AG09319 (cell line): ENCODE measurements at places on chromosomes 2 and 18.

DNA sequence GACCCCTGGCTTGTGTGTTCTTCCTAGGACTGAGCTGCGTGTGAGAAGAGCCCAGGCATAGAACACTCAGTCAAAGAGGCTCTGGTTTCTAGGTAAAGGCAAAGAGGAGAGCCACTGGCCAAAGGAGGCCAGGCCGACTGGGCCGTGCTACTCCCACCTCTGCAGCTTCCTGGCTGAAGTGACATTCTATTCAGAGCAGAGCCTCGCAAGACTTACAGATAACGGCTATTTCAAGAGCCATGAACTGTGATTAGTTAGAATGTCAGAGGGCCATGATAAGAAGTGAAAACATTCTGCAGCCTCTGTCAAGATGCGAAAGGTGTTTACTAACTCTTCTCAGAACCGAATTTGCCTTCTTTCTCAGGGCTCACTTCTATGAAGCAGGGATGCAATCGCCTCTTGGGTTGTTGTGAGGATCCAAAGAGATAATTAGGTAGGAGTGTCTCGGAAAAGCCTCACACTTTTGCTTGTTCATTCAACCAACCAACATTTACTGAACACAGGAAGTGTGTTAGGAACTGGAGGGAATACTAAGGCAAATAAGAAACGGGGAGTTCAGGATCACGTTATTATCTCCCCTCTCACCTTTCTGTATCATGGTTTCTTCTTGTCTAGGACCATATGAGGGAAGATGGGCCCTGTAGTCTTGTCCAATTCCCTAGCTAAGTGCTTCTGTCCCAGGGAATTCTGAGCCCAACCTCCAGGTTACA lies 3.4 kb upstream of the DNAJC5G start:
- no peak for DNase-seq

DNA sequence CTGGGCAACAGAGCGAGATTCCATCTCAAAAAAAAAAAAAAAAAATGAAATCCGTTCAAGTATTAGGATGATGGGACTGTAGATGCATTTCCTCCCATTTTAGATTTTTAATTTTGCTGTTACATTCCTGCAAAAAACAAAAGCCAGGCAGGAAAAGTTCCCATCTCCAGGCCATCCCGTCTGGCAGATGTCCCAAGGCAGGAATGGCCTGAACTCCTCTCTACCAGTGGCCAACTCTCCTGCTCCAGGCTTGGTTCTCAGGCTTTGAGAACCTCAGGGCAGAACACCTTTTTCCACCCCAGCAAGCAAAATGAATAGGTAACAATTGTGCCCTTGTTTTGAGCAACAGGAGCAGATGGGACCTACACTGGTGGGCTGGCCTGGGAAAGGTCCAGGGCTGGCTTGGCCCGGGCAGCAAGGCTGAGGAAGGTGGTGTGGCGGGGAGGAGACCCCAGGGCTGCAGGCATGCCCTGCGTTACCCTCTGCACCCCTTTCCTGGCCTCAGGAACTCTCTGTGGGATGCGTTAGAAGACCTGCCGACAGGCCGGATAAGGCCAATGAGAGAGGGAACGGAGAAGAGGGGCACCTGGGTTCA lies 86.0 kb downstream of the FAM210A start:
- DNase-seq: no peak

GRCh38 chr2:150062416-150062815 lies 425.1 kb downstream of the RND3 start:
- no peak for DNase-seq

GRCh38 chr18:32688821-32689220 lies 84.0 kb downstream of the KLHL14 start:
- DNase-seq: no peak

- DNase-seq: peak; percentile 30
Measured at GRCh38 chr2:39696101-39696553, 30.4 kb downstream of the TMEM178A start.

GRCh38 chr18:41744421-41745030 lies 210.5 kb upstream of the PIK3C3 start:
- no peak for DNase-seq

DNA sequence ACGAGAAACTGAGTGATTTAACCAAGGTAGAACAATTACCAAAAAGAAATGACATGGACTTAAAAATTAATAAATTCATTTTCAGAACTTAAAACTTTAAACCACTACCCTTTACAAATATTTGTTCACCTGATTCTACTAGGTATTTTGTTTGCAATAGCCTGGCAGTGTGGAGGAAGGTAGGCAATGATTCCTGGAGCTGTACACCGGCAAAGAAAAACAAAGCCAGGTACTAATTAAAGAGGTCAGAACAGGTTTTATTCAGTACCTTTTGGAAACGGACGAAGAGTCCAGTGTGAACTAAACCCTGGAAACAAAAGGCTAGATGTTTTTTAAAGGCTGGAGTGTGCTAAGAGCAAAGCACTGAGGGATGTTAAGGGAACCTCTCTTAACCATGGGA lies 561.3 kb upstream of the FSHR start:
- DNase-seq: no peak

DNA sequence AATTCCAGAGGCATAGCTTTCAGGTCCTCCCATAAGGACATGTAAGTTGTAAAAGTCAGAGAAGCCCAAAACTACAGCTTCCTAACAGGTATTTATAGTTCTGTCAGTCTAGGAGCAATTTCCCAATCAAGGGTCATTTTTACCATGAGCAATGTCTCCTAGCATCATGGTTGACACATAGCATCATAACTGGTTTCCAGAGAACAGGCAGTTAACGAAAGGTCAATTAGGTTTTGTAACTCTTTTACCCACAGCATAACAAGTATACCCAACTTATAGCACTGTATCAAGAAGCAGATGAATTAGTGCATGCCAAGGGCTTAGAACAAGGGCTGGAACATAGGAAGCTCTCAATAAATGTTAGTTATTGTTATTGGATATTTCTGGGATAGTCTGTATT lies 110.1 kb downstream of the MREG start:
- no peak for DNase-seq

DNA sequence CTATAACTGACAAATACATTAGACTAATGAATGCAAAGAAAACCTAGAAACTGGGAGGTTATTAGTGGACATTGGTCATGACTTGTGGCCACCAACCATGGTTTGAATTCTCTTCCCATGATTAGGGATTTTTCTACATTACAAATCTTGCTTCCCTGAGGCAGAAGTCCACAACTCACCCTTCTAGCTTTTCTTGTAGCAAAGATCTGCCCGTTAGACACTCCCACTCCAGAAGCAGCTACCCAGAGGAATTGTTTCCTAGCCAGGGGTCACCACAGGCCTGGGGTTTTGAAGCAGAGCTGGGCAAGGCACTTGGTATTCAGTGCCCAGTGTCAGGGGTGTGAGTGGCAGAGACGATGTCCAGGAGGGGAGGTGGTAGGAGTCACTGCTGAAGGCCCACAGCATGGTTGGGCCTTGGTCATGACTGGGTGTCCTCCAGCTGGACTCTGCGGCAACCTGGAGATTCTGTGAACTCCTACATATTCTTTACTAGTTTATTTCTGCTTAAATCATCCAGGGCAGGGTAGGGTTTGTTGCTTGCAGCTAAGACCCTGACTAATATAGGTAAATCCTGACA lies 54.9 kb downstream of the ACTR2 start:
- DNase-seq: no peak

GRCh38 chr2:135259123-135259522 lies 207.0 kb downstream of the RAB3GAP1 start:
- DNase-seq: no peak

GRCh38 chr2:241804326-241805229 lies 4.4 kb upstream of the NEU4 start:
- no peak for DNase-seq

GRCh38 chr18:61797696-61798590 lies 94.9 kb downstream of the RNF152 start:
- DNase-seq: no peak

GRCh38 chr18:13376841-13377351 lies 158.3 kb downstream of the LDLRAD4 start:
- DNase-seq: no peak

GRCh38 chr2:65687614-65688013 lies 255.2 kb upstream of the SPRED2 start:
- no peak for DNase-seq

- no peak for DNase-seq
Measured at GRCh38 chr2:232955856-232956255, 57.2 kb downstream of the NGEF start.

DNA sequence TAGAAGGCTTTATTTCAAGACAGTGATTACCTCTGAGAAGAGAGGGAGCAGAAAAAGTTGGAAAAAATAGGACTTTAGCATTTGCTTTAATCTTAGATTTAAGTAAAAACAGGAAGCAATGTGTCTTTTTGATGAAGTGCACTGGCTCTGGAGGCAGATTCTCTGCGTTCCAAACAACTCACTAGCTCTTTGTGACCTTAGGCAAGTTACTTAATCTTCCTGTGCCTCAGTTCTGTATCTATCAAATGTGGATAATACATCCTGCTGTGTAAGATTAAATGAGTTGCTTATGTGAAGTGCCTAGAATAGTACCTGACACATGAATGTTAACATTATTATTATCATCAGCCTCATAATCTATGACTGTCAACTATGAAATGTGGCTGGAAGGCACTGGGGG lies 42.3 kb downstream of the RPRD1A start:
- no peak for DNase-seq

DNA sequence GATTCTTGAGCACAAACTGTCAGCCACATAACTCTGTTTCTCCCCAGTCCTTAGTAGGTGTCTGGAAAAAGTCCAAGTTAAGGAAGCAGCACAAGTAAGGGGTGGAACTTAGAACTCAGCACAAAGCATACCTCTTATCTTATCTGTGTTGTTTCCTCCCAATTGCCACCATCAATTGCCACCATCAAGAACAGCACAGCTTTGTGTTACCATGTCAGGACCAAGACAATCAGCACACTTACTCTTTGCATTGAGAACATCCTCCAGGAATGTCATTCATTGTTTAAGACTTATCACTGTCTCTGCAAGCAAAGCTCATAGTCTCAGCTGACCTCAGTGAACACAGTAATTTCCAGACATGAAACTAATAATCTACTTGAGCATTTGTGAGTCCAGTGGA lies 212.7 kb upstream of the FSHR start:
- DNase-seq: no peak

- no peak for DNase-seq
Measured at GRCh38 chr2:159084384-159085370, 116.2 kb downstream of the TANC1 start.

- DNase-seq: no peak
Measured at GRCh38 chr2:196592331-196592910, 47.1 kb upstream of the CCDC150 start.

- no peak for DNase-seq
Measured at GRCh38 chr2:168521053-168521741, 65.1 kb downstream of the CERS6 start.

- DNase-seq: no peak
Measured at GRCh38 chr2:18001671-18002070, 123.2 kb downstream of the KCNS3 start.

GRCh38 chr2:19989342-19989666 lies 601 bp downstream of the WDR35 start:
- DNase-seq: no peak

GRCh38 chr2:21084401-21084800 lies 39.4 kb upstream of the TDRD15 start:
- DNase-seq: no peak

DNA sequence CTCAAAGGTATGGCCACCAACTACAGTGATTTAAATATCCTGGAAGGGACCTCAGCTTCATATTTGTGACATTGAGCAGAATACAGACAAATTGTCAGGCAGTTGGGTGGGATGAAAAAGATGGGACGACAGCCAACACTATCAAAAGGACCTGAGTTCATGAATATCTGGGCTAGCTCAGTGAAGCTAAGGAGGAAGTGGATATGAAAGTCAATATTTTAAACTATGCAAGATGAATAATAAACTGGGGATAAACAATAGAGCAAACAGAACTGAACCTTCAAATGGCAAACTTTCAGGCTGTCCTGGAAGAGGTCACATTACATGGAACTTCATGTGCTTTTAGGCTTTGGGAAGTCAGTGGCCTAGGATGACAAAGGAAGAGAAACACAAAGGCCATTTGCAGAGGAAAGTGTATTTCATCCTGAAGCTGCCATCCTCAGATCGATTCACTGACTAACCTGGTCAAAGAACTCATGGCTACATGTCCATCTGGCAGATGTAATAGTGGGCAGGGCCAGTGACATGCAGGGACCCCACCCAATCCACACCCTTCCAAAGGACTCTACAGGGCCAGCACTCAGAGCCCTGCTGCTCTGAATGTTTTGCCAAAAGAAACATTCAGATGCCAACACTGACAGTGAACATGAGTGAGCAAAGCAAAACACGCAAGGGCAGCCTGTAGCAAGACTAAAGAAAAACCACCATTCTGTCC lies 175.7 kb downstream of the ETAA1 start:
- DNase-seq: no peak

- peak; percentile 7 for DNase-seq
Measured at GRCh38 chr2:84735389-84735788, 145.5 kb downstream of the TRABD2A start.

GRCh38 chr2:69771461-69771860 lies 29.5 kb downstream of the ANXA4 start:
- DNase-seq: no peak

- DNase-seq: no peak
Measured at GRCh38 chr2:211162911-211163310, 606.5 kb downstream of the CPS1 start.

GRCh38 chr2:224286923-224287322 lies 115.0 kb downstream of the FAM124B start:
- DNase-seq: no peak

GRCh38 chr2:72846171-72847095 lies 20.6 kb upstream of the EXOC6B start:
- DNase-seq: no peak

GRCh38 chr2:195238379-195238778 lies 418.6 kb upstream of the SLC39A10 start:
- no peak for DNase-seq

- no peak for DNase-seq
Measured at GRCh38 chr2:169778446-169778845, 20.2 kb upstream of the SSB start.

- DNase-seq: no peak
Measured at GRCh38 chr2:107334306-107334705, 448.3 kb upstream of the ST6GAL2 start.

DNA sequence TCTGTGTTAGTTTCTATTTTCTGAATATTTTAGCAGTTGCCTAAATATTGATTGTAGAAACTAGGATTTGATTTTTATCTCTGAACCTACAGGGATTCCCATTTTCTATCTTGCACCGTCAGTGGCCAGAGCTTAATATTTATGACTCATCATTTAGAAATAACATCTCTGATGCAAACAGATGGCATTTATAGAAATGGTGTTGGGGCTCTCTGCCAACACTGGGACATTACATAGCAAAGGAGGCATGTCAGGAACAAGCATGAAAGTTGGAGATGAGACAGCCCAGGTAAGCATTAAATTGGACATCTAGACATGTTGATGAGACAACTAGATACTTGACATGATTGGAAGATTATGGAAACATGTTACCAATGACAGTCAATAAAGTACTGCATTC lies 165.3 kb upstream of the SYT4 start:
- no peak for DNase-seq

- no peak for DNase-seq
Measured at GRCh38 chr2:113876503-113877387, 13.1 kb upstream of the ACTR3 start.

- no peak for DNase-seq
Measured at GRCh38 chr2:31227110-31227509, 6.8 kb upstream of the EHD3 start.

GRCh38 chr2:101145406-101145805 lies 5.8 kb downstream of the TBC1D8 start:
- no peak for DNase-seq

- no peak for DNase-seq
Measured at GRCh38 chr2:134917360-134917865, 1.2 kb upstream of the CCNT2 start.

GRCh38 chr2:120395221-120396012 lies 49.5 kb downstream of the INHBB start:
- no peak for DNase-seq
